SW480 (cell line): ENCODE measurements at places on chromosomes 5 and 9.

DNA sequence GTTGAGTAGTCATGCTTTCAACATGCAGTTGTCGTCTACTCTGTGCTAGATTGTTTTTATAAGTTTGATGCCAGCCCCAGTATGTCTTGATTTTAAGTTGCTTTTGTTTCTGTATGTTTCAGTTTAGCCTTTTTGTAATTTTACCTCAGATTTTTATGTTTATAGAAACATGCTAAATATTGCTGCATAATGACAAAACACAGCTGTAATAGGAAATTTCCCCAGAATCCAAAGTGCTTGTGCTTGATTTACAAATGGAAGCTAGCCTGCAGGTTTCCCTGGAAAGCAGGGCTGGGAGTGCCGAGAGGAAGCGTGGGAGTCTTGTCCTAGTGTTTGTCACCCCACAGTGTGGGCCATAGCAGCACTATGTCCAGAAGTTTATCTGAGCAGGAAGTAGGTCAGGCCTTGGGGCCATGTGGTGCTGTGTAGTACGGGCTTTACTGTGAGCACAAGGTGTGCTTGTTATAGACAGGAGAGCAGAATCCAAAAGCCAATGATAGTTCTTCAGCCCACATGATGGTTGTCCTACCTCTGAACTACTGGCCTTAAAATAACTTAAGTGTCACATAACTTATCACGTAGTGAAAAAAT lies 100.0 kb upstream of the NREP start:
- DNase-seq = no peak

GRCh38 chr5:179242676-179243075 lies 102.6 kb downstream of the ADAMTS2 start:
- DNase-seq = no peak

DNA sequence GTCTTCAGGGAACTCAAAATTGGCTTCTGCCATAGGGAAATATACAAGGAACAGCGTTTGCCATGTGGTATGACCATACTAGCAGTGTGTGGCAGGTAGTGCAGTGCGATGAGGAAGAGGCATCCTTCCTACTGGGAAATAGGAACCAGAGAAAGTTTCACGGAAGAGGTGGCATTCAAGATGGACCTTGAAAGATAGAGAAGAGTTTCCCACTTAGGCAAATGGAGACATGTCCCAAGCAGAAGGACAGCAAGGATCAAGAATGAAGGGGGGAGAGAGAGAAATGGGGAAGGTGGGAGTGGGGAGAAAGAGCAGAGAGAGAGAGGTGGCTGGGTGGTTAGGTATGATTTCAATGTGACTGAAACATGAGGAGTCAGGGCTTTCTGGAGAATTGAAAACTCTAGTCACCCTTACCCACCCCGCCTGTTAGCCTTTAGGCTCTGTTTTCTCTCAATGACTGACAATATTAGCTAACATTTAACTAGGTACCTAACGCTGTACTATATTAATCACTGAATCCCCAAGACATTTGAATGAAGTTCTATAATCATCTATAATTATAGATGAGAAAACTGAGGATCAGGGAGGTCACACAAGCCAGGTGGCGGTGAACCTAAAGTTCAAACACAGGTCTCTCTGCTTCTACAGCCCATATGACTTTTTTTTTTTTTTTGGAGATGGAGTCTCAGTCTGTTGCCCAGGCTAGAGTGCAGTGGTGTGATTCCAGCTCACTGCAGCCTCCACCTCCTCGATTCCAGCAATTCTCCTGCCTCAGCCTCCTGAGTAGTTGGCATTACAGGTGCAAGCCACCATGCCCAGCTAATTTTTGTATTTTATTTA lies 171.3 kb downstream of the NR3C1 start:
- no peak for DNase-seq

DNA sequence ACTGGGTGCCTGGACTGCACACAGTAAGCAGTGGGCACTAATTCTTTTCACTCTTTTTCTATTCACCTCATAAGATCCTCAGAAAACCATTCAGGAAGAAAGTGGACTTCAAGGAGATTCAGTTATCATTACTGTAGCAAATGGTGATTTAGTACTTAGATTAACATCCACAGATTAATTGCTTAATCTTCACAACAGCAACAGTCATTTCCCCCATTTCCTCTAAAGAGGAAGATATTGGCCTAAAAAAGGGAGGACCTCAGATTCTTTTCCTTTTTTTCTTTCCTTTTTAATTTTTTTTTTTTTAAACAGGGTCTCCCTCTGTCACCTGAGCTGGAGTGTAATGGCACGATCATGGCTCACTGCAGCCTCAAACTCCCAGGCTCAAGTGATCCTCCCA lies 64.4 kb downstream of the AUH start:
- DNase-seq = no peak

- no peak for DNase-seq
These were observed 101.9 kb upstream of the S1PR3 start for GRCh38 chr9:88889386-88889785.

- no peak for DNase-seq
These were observed 17.3 kb downstream of the ALDH1A1 start for GRCh38 chr9:72935595-72935994.

DNA sequence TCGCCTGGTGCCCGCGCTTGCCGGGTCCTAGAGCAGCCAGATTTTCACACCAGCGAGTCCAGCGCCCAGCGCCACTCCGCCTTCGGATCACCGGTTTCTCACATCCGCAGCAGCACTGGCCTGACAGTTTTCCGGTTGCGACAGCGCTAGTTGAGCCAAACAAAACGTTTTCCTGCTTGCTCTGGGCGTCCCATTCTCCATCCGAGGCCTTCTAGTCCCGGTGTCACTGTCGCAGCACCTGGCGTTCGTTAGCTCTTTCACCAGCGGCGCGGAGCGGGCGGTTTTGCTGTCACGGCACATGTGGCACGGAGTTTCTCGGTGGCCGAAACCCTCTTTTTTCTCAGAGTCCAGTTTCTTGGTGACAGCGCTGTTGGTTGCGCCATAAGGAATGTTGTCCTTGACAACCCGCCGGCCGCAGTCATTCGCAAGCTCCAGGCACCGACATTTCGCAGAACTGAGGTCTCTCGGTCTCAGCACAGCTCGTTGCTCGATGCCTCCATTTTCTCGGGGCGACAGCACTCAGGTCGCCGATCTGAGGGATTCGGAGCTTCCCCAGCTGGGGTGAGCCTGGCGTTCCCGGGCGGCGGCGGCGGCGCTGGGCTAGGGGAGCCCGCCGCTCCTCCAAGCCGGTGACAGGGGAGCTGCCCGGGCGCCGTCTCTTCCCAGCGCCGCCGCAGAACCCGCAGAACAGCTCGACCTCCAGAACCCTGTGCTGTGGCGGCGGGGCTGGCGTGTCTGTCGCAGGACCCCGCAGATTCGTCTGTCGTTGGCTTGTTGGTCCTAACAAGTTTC lies 47.8 kb downstream of the ANXA2R start:
- peak; percentile 78 for DNase-seq

GRCh38 chr5:31530541-31531265 lies 1.2 kb downstream of the DROSHA start:
- no peak for DNase-seq

DNA sequence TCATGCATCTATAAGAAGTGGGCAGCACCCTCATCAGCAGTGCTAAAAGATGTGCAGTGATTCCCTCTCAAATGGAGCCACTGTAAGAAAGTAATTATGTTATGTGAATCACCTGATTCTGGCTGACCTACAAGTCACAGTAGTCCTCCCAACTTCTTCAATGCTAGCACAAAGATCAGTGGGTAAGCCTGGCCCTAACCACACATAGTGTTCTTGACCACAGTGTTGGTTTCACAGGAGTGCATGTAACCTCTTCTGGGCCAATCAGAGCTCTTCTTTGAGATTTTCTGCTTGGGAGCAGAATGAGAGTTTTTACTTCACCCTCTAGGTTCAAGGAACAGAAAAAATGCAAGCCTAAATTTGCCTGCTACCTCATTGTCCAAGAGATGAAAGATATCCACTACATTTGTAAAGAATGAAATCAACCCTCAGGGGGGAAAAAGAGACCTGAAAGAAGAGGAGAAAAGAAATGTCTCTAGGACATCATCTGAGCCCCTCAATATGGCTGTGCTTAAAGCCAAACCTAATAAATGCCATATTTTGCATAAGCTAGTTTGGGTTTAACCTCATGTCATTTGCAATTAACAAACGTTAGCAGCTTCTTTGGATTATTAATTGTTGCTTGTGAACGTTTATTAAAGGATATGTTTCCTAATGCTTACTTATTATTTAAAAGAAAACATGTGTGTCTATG lies 65.3 kb upstream of the ADRB2 start:
- DNase-seq = peak; percentile 5

DNA sequence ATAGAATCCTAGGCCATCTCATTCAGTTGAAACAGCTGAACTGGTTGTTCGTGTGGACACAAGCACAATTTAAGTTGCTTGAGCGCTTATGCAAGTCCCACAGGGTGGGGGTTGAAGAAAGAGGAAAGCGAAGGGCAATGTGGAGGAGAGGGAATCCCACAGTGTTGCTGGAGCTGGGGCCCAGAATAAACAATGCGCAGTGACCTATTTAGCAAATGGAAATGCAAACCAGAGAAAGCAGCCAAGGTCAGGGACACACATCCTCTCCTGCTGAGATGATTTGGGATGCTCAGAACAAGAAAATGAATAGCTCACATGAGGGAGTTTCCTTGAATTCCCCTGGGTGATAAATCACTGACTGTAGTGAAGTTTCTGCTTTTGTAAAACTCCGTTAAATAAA lies 838.3 kb downstream of the TLE4 start:
- DNase-seq = no peak

- peak; percentile 85 for DNase-seq
These were observed 71.4 kb downstream of the SERINC5 start for GRCh38 chr5:80184235-80185023.

DNA sequence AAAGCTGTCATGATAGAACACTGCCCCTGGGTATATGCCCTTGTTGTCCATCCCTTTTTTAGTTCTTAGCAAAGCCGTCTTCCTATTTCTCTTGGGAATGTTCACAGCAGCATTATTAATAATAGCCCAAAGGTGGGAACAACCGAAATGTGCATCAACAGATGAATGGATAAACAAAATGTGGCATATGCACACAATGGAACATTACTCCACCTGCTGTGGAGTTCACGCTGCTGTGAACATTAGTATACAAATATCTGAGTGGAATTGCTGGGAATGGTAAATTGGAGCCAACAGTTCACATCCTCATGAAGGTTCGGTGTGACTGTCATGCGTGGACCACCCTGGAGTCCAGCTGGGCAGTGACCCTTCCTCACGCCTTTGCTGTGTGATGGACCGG lies 36.5 kb upstream of the NUTM2G start:
- no peak for DNase-seq

GRCh38 chr9:2228132-2228531 lies 213.0 kb downstream of the SMARCA2 start:
- no peak for DNase-seq

DNA sequence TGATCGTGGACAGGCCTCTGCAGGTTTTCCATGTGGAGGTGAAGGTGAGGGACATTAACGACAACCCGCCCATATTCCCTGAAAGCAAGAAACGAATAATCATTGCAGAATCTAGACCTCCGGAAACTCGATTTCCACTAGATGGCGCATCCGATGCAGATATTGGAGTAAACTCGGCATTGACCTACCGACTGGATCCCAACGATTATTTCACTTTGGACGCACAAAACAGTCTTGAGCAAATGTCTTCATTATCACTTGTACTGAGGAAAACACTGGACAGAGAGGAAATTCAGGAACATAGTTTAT lies 621 bp downstream of the PCDHA13 start:
- DNase-seq = peak; percentile 22

DNA sequence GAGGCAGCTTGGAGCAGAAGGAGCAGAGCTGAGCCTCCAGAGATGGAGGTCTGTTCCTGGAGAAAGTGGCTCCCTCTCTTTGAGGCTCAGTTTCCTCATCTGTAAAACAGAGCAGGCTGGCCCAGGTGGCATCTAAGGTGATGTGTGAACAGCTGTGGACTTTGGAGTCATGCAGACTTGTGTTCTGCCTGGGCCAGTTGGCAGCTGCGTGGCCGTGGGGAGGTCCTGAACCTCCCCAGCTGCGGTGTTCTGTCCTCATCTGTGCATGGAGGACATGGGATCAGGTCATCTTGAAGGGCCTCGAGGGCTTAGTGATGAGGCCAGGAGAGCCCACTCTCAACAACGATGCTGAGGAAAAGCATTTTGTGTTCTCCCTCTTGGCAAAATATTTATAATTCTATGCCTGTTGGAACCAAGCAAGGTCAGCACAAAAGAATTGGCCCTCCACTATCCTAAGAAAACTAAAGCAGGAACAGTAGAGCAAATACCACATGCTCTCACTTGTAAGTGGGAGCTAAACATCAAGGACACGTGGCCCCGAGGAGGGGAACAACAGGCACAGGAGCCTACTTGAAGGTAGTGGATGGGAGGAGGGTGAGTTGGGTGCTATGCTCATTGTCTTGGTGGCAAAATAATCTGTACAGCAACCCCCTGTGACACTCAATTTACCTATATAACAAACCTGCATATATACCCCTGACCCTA lies 63.2 kb upstream of the COL15A1 start:
- DNase-seq = no peak

- no peak for DNase-seq
These were observed 174.5 kb upstream of the ADAMTSL1 start for GRCh38 chr9:18299449-18299848.

- DNase-seq = no peak
These were observed 143.8 kb upstream of the VLDLR start for GRCh38 chr9:2477755-2478154.

DNA sequence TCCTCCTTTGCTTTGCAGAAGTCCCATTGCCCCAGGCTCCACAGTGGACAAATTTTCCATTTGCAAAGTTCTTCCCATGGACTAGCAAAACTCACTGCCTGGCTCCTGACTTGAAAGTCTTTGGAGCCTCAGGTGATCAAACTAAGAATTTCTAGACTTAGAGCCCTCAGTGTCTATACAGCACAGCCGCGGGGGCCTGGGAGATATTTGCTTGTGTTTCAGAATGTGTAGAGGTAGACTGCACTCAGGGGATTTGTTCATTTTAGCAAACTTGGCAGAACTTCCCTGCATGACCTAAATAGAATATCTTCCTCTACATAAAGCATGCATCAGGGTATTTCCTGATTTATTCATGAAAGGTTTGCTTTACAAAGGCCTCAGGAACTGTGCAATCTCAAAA lies 384.2 kb upstream of the ZNF462 start:
- DNase-seq = no peak

DNA sequence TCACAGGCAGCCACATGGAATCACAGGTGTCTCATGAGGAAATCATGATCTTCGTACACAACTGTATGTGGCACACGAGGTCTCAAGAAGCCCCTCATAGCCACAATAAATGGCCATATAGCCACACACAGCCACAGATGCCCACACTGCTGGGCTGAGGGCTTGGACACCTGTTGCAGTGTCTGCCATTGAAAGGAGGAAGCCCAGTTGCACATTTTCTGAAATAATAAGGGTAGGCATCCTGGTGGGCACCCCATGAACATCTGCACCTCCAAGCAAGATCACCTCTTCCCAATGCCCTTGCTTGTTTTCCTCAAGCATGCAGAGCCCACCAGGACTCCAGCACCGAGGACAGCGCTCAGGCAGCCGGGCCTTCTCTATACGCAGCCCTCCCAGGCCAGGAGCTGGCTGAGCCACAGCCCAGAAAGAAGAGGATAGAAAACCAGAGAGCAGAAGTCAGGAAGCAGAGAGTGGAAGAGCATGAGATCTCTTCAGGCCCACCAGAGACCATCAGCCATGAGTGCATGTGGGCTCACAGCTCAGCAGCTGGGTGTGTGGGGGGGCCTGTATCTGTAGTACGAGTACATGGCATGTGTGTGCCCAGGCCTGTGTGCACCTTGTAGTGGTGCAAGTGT lies 1.0 kb upstream of the ACSL6 start:
- DNase-seq = no peak

GRCh38 chr5:78819707-78820106 lies 165.4 kb downstream of the ARSB start:
- no peak for DNase-seq
